ENCODE measurements at places on chromosomes 12 and 14.

DNA sequence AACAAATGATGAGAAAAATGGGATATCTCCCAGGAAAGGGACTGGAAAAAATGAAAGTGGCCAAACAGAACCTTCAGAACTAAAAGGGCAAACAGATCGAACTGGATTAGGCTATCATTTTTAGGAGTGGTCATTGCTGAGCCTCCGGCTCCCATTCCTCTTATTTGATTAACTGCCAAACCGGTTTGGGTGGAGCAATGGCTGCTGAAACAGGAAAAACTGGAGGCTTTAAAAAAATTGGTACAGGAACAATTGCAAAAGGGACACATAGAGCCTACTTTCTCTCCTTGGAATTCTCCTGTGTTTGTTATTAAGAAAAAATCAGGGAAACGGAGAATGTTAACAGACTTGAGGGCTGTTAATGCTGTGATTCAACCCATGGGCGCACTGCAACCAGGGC lies 49.7 kb downstream of the TNFAIP2 start:
- DNase-seq = no peak

DNA sequence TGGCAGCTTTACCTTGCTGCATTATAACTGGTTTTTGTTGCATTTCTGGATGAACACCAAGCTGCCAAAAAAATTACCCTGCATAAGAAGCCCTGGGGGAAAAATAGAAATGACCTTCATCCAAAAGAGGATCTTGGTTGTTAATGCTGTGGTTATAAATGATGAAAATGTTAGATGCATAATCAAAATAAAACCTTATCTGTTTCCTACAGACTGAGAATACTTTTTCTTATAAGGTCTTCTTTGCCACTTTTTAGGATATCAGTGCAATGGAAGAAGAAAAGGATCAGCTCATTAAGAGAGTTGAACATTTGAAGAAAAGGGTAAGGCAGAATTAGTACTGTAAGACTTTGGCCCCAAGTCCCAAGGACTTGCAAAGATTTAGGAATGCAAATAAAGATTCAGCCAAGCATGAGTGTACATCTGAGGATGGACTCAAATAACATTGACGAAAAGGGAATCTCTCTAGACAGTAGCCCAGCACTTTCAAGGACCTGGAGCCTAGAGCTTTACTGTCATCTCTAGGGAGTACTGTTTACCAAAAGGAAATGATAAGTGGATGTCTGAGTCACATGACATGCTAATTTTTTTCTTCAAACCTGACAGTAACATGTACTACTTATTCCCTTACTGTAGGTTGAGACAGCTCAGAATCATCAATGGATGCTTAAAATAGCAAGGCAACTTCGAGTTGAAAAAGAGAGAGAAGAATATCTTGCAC lies 10.7 kb downstream of the IFT81 start:
- DNase-seq = no peak

DNA sequence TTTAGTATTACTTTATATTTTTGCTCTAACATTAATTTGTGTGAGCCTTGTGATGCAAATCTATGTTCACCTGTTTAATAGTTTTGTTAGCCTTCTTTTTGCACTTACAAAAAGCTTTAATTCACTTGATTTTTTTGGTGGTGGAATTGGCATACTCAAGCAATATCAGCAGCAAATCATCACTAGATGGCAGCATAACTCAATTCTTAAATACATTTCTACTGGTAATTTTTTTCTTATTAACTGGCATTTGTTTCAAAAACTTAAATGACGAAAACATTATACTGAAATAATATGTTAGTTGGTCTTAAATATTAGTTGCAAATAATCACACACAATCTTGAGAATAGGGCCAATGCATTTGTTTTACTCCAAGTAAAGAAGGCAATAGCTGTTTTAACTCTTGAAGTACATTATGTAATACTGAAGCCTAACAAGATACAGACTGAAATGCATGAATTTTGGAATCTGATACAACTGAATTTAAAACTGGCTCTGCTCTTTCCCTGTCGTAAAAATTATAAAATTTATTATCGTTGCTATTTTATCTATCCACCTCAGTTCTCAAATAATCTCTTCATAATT lies 151.5 kb downstream of the ATXN7L3B start:
- peak; percentile 38 for DNase-seq

DNA sequence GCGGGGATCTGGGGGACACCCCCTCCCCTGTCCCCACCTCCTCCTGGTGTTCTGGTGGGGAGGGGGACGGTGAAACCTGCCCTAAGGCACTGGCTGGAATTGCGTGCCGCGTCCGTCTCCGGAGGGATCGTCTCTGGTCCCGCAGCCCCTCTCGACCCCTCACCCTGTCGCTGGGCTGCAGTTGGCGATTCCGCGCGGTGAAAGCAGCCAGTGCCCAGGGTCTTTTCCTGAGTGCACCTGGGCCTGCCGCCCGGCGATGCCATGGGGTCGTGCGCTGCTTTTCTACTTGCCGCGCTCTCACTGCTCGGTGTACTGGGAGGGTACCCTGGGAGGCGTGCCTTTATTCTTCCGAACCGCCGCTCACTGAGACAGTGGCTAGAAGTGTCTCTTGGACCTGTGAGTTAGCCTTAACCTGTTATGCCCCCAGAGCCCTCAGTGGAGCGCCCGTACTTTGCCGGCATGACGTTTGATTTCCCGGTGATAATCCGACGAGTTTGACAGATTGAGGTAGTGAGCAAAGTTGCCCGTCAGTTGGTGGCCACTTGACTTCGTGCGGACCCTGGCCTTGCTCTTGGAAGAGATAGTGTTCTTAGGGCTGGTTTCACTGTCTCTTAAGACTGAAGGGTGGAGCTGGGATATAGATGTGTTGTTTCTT lies 788 bp downstream of the SFSWAP start:
- no peak for DNase-seq

GRCh38 chr12:95881331-95881955 lies 22.7 kb downstream of the SNRPF start:
- DNase-seq = peak; percentile 4

DNA sequence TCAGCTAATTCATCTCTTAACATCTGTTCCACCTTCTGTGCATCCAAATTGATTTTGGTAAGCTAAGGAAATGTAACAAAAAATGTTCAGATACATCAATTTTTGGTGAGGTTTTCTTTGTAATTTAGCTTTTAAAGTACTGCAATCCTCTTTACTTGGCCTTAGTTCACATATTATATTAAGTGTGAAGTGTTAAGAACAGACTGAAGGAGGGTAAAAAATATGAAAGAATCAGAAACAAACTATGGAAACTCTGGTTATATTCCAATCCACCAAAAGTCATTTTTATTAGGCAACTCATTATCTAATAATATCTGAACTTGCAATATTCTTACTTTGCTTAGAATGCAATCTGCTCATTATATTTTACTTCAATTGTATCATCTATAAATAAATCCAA lies 49.1 kb downstream of the CEP290 start:
- DNase-seq = peak; percentile 11

All from NCI-H524 (cell line).